ENCODE measurements at places on chromosomes 3 and 15.

GRCh38 chr3:115148142-115148790 is 1.2 kb upstream of the ZBTB20 start:
- DNase-seq: no peak

DNA sequence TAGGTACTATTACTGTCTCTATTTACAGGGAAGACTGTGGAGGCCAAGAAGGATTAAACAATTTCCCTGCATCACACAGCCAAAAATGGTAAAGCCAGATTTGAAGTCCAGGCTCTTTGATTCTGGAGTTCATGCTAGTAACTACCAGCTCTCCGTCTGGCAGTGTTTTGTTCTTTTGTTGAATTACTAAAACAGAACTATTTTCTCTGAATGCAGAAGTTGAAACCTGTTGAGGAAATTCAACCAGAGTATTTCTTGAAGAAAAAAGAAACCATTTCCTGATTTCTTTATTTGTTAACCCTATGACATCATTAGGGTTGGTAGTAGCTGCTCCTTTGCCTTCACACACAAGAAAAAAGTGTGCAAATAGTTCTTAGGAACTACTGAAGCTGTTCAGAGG is 34.3 kb downstream of the CRTC3 start:
- no peak for DNase-seq

GRCh38 chr3:60742606-60743145 is 508.6 kb downstream of the FHIT start:
- DNase-seq: peak; percentile 13

- DNase-seq: peak; percentile 71
These were observed 4.3 kb upstream of the FNDC3B start for GRCh38 chr3:172034786-172035685.

DNA sequence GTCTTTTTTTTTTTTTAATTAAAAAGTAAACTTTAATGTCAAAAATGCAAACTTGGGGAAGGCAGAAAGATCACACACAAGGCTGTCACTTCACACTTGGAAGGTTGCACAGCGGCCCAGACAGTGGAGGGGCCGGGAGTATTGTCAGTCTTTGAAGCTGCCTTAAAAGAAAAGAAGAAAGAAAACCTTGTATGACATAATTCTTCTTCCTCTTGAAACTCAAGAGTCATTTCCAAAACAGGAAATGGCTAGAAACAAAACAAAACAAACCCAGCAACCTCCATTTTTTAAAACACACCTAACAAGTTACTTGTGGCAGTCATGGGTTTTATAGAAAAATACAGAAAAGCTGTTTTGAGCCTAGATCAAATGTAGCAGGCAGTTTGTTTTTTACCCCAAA is 68.1 kb upstream of the MAGI1 start:
- DNase-seq: no peak

GRCh38 chr3:186807231-186807630 is 949 bp upstream of the RFC4 start:
- peak; percentile 37 for DNase-seq

- no peak for DNase-seq
These were observed 8.9 kb upstream of the LRRK1 start for GRCh38 chr15:100909989-100910955.

GRCh38 chr3:63130625-63131024 is 147.5 kb upstream of the SYNPR start:
- no peak for DNase-seq

DNA sequence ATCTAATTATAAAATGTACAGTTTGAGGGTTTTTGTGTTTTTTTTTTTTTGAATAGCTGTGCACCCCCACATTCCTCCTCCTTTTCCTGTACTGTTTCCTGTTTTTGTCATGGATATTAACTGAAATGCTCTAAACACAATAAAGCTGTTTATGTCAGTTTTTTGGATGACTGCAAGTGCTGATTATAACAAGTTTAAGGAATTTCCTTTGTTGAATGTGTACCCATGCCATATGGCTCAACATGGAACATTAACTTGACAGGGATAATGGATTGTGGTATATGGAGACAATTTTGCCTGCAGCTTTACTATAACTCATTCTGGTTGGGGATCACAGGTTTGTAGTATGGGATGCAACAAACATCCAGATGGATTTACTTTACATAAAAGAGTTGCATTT is 216.4 kb downstream of the TCF12 start:
- DNase-seq: no peak

DNA sequence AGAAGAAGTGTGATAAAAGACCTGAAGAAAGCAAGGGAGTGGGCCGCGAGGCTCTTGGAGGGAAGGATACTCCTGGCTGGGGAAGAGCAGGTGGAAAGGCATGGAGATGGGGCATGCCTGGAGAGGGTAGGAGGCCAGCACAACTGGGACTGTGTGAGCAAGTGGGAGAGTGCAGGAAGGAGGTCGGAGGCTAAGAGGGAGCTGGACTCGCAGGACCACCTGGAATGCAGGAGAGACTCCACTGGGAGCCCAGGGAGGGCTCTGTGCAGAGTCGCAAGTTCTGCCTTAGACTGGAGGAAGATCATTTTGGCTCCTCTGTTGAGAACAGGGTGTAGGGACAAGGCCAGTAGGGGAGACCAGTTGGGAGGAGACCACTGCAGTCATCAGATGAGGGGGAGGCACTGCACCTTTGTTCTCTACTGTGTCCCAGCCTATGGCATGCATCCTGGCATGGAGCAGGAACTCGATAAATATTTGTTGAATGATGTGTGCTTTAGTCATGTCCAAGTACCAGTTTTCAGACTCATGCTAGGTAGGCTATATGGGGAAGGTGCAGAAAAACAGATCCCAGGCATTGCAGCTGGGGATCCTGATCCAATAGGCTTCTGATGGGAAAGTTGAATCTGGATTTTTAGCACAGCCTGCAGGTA is 13.7 kb downstream of the FAM107A start:
- no peak for DNase-seq

DNA sequence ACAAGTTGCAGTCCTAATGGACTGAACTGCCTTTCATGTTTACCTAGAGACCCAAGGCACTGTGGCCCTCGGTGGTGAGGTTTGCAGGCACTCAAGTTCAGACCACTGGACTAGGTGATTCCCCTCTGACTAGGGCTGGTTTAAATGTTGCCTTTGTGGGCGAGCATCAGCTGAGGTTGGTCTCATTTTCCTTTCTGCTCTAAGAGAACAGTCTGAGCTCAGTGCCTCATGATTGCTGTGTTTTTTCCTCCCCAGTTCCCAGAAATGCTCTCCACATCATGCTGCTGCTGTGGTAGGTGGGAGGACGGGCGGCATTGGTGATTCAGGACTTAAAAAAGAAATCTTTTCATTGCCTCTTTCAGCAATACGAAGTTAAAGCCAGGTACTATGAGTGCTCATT is 237.2 kb downstream of the MBNL1 start:
- no peak for DNase-seq

DNA sequence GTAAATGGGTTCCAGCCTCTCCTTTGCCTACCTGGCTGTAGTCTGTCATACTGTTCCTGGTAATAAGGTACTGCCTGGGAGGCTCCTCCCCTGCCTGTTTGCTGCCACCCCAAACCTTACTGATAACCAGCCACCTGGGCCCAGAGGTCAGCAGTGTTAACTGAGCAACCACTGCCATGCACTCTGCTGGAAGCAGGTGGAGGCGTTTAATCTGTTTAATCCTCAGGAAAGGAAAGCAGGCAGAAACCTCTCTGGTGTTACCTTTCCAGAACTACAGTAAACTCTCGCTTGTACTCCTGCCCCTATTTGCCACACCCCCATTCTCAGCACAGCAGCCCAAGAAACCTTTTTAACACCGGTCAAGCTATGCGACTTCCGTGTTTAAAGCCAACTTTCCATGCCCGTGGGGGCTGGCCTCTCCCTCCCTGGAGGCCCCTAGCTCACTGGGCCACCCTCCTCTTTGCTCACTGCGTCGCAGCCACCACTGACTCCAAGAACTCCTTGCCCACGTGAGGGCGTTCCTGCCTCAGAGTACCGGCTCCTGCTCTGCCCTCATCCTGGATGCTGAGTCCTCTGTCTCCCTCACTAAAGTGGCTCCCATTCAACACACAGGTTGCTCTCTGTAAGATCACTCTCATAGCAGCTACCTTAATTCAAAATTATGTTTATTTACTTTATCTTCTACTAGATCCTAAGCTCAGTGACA is 8.3 kb downstream of the BDH1 start:
- no peak for DNase-seq

GRCh38 chr3:18807593-18807992 is 340.7 kb upstream of the KCNH8 start:
- no peak for DNase-seq

Data from OCI-M1 (cell line).